ENCODE measurements at places on chromosomes 6 and 20. TPM values are rescaled to one million over a fixed set of nuclear protein-coding genes. Genes with fewer than 3 reads are reported as not detected.

TREM1 gene
- total RNA-seq = not detected

TNXB gene
- total RNA-seq = 240 TPM

HLA-DPB1 gene
- total RNA-seq = 7.8 TPM

TSBP1 gene
- total RNA-seq = not detected

RSPO4 gene
- not detected for total RNA-seq

IL17A gene
- not detected for total RNA-seq

NNAT gene
- 0.47 TPM for total RNA-seq

B3GAT2 gene
- not detected for total RNA-seq

BPIFA3 gene
- total RNA-seq = not detected

CITED2 gene
- total RNA-seq = 232 TPM

HLA-G gene
- total RNA-seq = not detected

ASXL1 gene
- total RNA-seq = 23.8 TPM

CYP39A1 gene
- 1.6 TPM for total RNA-seq

CPXM1 gene
- total RNA-seq = 13.2 TPM

Measured in pericardium fibroblast (primary cell).